ENCODE measurements at places on chromosomes 5 and 9. TPM values are rescaled to one million over a fixed set of nuclear protein-coding genes. Genes with fewer than 3 reads are reported as not detected.
A peak's percentile ranks its signal among the peaks of the same experiment; 100 is the strongest.

- no peak for DNase-seq
Observed at GRCh38 chr5:89270901-89271300, 387.9 kb upstream of the MEF2C start.

- peak; percentile 54 for DNase-seq
Observed at GRCh38 chr5:134510970-134511795, 14.3 kb upstream of the JADE2 start.

DNA sequence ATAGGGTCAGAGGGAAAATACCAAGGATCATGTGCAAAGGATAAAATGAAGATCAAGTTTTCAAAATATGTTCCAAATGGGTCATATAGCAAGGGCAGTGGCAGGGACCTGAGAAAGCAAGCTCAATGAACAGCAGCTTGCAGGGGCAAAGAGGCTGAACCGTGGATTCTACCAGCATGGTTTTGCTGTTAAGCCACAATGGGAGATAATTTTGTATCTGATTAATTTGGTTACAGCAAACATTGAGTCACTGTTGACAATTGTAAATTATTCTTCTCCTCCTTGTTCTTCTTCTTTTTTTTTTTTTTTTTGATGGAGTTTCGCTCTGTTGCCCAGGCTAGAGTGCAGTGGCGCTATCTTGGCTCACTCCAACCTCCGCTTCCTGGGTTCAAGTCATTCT lies 18.4 kb upstream of the ERAP2 start:
- DNase-seq: no peak

The MRRF gene
- 35.9 TPM for total RNA-seq

The GABRA1 gene
- not detected for total RNA-seq

- no peak for DNase-seq
Observed at GRCh38 chr5:140152022-140152999, 22.7 kb upstream of the CYSTM1 start.

GRCh38 chr9:134908524-134909309 lies 9.0 kb downstream of the FCN1 start:
- peak; percentile 57 for DNase-seq

DNA sequence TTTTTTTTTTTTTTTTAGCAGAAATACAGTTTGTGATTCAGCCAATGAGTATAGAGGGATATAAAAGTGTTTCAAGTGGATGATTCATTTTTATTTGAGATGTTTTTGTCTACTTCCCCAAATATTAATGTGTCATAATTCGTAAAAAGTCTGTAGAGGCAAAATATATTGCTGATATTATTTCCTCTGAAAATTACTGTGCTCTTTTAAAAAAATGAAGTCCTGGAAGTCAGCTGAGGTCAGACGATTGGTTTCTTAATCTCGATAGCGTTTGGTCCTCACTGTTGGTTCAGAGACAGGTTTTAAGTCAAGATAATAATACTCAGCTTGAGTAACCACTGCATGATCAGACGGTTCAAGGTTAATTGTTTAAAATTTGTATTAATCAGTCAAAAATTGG lies 19.5 kb downstream of the IL9 start:
- DNase-seq: no peak

DNA sequence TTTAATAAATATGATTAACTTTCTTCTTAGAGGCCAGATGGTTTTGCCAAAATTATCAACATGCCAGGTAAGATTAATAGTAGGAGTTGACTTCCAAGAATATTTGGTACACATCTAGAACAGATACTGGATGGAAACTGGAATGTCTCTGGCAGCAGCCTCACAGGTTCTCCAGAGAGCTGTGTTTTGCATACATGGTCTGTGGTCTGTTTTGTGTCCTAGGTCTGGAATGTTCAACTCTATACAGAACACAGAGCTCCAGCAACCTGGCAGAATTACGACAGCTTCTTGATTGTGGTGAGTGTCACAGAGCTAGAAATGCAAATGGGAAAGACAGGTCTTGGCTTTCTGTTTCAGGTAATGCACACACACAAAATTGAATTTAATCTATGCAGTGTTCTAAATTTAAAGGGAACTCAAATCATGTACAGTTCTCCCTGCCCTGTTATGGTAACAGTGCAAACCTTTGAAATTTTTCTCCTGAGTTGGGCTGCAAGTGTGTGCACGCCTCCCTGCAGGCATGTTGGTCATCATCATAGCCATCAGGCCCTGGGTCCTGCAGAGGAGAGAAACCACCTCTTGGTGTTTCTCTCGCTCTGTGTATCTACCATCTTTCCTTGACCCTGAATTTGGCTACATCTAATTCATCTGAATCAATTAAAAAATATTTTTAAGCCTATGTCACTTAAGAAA lies 58.3 kb downstream of the PIK3R1 start:
- DNase-seq: no peak

- DNase-seq: no peak
Observed at GRCh38 chr5:160092960-160093707, 26.1 kb downstream of the PWWP2A start.

The SPEF2 gene
- 2.2 TPM for total RNA-seq

- no peak for DNase-seq
Observed at GRCh38 chr5:33641744-33642505, 201.2 kb downstream of the TARS1 start.

DNA sequence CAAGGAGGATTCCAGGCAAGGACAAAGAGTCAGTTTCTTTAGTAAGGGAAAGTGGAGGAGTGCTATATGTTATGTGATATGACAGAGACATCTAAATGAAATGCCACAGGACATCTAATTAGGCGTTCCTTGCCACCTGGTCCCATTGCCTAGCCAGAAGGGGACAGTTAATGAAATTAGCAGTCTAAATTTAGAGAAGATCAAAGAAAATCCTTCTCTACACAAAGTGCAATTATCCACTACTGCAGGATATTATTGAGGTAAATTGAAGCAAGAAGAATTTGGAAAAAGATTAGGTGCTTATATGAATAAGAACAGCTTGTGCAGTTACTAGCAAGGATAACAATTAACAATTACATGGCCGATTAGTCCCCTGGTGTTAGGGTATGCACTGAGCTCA lies 495.3 kb upstream of the NMUR2 start:
- no peak for DNase-seq

GRCh38 chr9:36158917-36159316 lies 10.3 kb upstream of the CCIN start:
- DNase-seq: no peak

- no peak for DNase-seq
Observed at GRCh38 chr5:150490754-150491153, 17.2 kb upstream of the NDST1 start.

DNA sequence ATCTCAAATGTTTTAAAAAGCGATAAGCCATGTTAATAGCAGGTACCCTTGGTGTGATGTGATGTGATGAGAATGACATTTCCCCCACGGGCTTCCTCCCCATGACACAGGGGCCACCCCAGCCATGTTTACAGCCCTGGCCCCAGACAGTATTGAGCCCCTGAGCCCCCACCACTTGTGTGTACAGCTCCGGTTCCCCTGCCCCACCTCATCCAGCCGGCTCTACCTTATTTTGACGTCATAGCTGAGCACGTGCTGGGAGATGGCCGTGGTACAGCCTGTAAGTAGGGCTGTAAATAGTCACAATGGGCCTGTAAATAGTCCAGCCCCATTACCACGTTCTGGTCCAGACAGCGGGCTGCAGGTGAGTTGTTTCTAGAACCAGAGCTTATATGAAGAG lies 24.9 kb upstream of the HNRNPH1 start:
- no peak for DNase-seq

DNA sequence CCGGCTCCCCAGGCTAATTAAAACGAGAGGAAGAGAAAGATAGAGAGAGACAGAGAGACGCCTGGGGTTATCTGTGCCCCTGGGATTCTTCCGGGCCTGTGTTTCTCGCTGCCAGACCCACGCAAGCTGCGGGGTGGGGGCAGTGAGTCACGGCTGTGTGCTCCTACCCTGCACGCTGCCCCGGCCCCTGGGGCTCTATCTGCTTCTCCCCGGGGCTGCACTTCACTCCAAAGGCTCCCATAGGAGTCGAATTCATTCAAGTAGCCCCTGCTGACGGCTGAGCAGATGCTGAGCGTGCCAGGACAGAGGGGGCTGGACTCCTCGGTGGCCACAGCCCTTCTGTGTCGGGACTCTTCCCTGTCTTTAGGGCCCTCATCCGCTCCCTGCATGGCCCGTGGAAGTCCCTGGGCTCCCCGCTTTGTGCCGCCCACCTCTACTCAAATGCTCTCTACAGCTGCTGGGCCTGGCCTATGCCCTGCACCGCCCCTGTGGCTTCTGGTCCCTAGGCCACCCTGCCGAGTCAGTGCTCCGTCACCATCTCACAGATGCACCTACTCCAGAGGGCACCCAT lies 22.8 kb downstream of the SARDH start:
- no peak for DNase-seq

The FBP1 gene
- total RNA-seq: 0.92 TPM

- no peak for DNase-seq
Observed at GRCh38 chr5:89929173-89929572, 480.4 kb downstream of the CETN3 start.

GRCh38 chr9:90508940-90509339 lies 133.7 kb downstream of the DIRAS2 start:
- no peak for DNase-seq

The FCN1 gene
- total RNA-seq: 5.3 TPM

GRCh38 chr5:43154469-43154868 lies 33.8 kb downstream of the ZNF131 start:
- no peak for DNase-seq

The CEL gene
- 0.59 TPM for total RNA-seq

The GPX8 gene
- total RNA-seq: 7.4 TPM

The IRF1 gene
- total RNA-seq: 19.9 TPM

DNA sequence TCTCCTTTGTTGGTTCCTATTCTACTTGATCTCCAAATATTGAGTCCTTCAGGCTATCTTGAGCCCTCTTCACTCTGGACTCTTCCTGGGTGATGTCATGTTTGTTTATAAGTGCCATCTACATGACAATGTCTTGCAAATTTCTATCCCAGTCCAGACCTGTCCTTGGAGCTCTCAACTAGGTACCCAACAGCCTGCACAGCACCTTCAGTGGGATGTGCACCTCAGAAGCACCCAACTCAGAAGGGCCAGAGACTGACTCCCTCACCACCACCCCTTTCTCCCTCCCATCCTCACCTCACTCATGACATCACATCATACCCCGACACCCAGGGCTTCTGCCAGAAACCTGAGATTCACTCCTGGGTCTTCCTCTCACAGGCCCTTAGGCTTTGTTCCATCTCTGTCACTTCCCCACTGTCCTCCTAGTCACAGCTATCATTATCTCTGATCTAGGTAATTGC lies 14.4 kb downstream of the TXN start:
- no peak for DNase-seq

DNA sequence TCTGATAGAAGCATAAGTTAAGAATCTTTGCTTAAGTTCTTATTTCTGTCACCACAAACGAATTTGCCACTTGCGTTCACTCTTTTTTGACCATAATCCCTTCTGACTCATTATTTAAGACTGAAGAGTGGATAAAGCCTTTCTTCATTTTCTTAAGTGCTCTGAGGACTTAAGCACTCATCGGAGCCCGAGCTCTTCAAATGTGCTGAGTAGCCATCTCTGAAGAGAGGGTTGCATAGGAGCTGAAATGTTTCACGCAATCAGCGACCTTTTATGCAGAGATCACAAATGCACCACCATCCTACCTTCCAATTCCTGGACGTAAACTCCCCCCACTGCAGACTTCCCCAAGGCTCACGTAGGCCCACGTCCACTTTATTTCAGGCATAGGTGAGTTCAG lies 699.2 kb downstream of the IRX1 start:
- DNase-seq: no peak

DNA sequence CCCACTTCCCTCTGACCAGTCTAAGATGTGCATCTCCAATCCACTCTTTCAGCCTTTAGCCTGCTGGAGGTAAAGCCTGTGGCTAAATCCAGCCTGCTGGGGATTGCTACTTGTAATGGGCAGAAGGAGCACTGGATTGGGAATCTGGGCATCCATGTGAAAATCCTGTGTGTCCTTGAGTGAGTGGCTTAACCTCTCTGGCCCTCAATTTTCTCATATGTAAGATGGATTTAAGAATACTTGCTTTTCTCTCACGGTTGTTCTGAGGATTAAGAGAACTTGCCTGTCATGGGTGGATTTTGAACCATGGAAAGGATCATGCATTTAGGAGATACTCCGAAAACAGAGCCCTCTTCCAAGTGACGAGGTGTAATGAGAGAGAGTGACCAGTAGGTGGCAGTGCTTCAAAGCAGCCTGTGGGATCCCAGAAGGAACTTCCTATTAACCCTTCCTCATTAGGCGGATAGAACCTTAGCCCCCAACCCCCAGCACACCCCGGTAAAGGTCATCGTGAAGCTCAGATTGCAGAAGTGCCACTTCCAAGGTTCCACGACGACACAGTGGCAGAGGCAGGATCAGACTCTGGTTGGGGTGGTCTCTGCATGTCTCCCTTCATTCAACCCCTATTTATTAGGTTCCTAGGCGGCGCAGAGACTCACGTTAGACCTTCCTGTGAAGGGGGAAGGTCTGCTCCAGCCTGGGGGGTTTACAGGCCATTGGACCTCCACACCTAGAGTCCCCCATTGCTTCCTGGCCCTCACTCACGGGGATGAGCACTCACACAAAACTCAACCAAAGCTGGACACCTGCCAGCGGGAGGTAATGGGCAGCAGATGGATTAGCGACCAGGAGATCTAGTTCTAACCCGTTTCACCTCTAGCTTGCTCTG lies 68.7 kb upstream of the ZNF618 start:
- no peak for DNase-seq

GRCh38 chr5:142143878-142144277 lies 35.3 kb downstream of the NDFIP1 start:
- DNase-seq: no peak

The SLC24A2 gene
- 0.30 TPM for total RNA-seq

GRCh38 chr5:12399868-12400267 lies 495.6 kb upstream of the CTNND2 start:
- DNase-seq: no peak

The PCDHB16 gene
- 2.2 TPM for total RNA-seq

DNA sequence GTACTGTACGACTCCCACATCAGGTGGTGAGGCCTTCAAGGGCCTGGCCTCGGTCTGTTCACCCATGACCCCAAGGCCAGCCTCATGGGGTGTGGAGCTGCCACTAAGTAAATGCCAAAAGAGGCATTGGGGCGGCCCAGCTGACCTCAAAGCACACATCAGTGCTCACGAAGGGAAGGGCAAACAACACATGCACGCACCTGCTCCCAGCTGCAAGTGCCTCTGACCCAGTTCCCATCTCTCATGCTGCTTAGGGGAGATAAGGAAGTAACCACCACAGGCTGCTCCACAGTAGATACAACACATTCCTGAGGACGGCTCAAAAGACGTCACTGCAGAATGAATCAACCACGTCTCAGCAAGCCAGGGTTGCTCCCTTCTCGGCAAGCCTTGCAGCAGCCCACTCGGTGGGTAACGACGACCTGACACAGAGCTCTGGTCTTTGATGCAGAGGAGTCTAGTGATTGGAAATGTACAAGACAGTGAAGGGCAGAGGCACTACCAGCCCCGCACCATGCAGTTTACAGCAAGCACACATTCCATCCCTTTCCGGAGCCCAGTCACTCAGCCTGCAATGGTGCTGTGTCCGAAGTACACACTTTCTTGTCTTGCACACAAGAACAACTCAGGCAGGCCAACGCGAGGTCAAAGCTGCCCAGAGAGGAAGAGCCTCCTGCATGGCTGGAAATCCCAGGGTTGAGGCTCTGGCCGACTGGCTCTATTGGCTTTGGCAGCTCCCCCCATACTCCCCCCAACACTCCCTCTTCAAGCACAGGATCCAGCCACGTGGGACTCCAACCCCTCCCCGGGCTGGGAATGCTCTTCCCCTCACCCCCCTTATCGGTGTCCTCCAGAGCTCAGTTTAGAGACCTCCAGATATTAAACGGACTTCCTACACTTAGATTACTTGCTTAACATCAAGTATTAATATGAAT lies 31.8 kb downstream of the FABP6 start:
- no peak for DNase-seq
